ENCODE measurements at places on chromosomes 2 and 18. TPM values are rescaled to one million over a fixed set of nuclear protein-coding genes. Genes with fewer than 3 reads are reported as not detected.

The LRPPRC gene
- total RNA-seq: 36.0 TPM

DNA sequence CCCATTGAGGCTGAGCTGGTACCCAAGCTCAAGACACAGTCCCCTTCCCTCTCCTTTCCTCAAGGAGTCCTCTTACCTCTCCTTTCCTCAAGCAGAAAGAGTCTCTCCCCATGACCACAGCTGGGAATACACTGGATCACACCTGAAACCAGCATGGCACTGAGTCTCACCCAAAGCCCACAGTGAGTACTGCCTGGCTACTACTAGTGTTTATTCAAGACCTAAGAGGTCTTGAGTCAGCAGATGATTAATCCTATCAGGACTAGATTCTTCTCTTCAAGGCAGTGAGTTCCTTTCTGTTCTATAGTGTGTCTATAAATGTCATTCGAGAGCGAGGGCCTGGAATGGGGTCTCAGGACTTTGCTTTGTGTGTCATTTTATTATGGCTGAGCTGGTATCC lies 111.4 kb downstream of the METTL4 start:
- DNase-seq: peak; percentile 5

- DNase-seq: no peak
Measured at GRCh38 chr2:208304157-208304556, 38.1 kb downstream of the PIKFYVE start.

DNA sequence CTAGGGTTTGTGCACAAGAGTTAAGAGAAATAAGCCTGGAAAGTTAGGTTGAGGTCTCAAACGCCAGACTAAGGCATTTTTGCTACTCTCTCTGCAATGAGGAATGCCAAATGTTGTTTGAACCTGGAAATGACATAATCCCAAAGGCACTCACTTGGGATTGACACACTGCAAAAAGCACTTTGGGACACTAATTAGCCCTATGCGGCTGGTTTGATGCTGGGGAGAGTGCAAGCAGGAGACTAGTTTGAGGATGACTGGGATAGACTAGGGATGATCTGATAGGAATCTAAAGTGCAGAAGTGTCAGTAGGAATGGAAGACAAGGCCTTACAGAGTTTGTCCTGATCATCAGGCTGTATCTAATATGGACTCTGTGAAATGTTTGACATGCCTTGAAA lies 469.0 kb downstream of the SLC4A3 start:
- peak; percentile 22 for DNase-seq

The BMP10 gene
- total RNA-seq: not detected
